ENCODE measurements at places on chromosomes 4 and X.

GRCh38 chrX:19920945-19921344 lies 33.5 kb upstream of the SH3KBP1 start:
- DNase-seq, result no peak

DNA sequence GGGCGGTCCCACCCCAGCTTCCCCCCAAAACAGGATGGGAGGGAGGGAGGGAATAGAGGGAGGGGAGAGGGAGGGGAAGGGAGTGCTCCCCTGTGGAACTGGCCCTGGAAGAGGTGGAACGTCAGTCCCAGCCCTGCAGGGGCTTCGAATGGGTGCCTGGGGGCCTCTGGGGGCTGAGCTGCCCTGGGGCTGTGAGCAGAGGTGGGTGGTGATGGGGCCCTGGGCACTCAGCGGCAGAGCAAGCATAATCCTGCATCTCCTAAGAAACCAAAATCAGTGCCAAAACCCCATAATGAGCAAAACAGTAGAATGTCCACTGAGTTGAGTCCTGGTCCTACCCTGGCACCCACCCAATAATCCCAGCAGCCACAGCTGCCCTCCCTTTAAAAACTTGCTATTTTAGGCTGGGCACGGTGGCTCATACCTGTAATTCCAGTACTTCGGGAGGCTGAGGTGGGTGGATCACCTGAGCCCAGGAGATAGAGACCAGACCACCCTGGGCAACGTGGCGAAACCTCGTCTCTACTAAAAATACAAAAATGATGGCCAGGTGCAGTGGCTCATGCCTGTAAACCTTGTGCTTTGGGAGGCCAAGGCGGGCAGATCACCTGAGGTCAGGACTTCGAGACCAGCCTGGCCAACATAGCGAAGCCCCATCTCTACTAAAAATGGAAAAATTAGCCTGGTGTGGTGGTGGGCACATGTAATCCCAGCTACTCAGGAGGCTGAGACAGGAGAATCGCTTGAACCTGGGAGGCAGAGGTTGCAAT lies 11.1 kb downstream of the DOK7 start:
- no peak for DNase-seq

GRCh38 chr4:139734201-139734874 lies 68.7 kb downstream of the MGST2 start:
- DNase-seq, result no peak

DNA sequence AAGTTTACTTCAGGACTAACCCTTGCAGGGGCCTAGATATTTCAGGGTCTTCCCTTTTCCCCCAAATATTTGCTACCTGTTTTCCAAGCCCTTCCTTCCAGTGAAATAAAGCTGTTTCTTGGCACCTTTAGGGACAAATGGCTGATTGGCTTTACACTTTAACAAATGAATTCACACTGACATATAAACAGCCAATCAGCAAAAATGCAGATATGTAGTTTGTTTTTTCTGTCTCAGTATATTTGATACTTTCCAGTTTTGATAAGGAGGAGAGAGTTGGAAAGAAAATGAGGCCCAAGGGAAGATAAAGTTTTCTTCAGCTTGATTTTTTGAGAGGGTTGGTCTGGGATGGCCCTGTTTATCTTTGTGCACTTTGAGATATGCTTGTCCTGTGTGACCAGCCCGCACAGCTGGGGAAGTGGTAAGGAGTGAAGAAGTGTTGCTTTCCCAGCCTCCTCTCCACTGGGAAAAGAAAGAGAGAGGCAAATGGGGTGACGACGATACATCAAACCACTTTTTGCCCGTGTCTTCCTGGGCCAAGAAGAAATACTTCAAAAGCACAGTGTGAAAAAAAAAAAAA lies 67.5 kb downstream of the MGST2 start:
- no peak for DNase-seq

DNA sequence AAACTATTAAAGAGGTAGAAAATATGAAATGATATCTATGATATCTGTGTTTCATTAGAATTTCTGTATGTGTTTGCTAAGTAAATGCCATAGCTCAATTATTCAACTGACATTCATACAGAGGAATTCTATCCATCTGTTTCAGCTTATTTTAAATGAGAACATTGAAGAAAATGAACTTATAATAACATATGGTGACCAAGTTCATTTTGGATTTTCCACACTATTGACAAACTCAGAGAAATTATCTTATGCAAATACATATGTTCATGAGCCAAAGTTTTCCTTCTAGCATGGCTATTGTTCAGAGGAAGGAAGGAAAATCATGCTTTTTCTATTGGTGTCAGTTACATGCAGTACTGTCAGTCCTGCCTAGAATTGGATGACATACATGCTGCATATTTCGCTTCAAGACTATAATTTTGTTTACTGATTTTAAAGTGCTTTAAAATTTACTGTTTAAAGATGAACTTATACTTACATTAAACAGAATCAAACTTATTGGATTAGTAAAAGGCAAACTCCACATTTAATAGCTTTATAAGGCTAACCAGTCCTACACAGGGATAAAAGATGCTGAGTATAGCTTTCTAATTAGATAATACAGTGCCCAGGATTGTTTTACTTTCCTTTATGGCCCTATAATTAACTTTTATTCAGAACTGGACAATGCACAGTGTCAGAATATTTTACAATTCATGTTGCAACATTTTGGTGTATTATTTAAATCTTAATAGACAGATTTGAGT lies 646.2 kb downstream of the TRAM1L1 start:
- no peak for DNase-seq

DNA sequence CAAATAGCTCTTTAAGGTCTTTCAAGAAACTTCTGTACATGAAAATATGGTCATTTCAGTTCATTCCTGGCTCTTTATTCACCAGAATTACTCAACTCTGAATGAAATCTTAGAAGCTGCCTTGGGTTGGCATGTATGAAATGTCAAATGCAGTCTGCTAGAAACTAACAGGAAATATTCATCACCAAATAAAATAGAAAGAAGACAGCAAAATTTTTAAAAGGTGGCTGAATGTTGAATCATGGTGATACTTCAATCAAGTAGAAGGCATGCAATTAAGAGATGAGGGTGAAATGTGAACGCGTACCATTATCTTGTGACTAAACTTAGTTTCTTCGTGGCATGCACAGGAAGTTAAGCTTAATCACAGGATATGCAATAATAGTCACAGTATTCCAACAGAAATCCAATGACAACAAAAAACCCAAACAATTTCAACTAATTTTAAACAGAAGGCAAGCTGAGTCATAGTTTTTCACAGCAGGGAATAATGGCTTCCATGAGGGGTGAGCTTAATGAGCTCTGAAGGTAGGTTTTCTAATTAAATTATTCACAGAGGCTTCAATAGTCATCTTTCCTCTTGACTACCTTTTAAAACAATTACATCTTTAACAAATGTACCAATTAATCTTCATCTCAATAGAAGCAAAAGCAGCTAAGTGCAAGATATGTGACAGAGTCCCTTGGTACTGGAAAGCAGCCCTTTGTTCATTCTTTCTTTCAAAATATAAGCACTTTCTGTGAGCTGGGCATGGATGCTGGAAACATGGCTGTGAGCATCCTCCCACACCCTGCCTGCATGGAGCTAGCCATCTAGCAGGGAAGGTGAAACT lies 44.5 kb downstream of the SCFD2 start:
- DNase-seq, result no peak

DNA sequence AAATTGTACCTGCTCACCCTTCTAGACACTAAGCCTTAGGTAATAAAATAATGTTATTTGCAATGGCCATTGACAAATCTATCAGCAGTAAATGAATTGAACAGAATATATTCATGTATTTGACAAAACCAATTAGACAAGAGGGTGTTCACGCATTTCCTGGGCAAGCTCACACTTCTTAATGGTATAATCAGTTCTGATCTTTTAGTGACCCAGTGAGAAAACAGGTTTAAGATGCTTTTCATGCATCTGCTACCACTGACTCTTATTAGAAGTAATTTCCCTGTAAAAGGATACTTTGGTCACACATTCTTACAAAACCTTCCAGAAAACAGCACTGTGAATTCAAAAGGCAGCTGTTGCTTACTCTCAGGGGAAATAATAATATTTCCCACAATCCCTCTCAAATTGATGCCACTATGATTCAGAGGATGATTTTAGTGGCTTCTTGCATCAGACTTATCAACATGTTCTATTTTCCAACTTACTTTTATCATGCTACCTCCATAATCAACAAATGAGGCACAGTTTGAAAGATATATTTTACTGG lies 313.9 kb upstream of the NWD2 start:
- no peak for DNase-seq

GRCh38 chrX:74450803-74451449 lies 29.6 kb downstream of the SLC16A2 start:
- DNase-seq, result no peak

- DNase-seq, result no peak
Observed at GRCh38 chrX:149760965-149761364, 12.9 kb upstream of the HSFX1 start.

DNA sequence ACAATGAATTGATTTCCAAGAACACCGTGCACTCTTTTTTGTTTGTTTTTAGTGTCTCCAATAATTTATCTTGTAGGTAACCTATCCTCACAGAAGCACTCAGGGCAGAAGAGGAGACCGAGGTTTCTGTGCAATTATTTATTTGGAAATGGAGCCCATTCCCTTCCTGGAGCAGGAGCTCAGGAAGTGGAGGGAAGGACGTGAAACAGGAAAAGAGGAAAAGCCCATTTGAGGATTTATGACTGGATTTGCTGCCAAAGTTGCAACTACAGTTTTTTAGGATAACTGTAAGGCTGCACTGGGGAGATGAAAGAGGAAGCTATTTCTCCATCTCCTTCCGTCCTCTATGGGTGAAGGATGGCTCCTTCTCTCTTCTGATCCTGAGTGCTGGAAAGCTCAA lies 31.7 kb upstream of the MXRA5 start:
- no peak for DNase-seq

DNA sequence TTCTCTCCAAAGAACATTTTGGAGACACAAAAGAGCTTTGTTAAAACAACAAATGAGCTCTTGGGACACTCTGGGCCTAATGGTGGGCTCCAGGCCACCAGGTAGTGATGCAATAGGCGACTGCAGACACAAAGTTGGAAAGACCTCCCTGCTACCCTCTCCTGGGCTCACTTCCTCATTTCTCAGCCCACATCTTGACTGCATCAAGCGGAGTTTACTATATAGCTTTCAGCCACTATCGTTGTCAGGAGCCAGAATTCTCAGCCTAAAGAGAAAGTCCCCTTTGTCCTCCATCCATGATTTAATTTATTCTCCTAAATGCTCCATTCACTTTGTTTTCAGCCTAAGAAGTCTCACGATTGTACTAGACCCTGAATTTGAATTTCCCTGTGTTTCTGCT lies 114.9 kb downstream of the EFHC2 start:
- DNase-seq, result no peak

GRCh38 chrX:13669246-13669737 lies 16.4 kb downstream of the TCEANC start:
- DNase-seq, result peak; percentile 61

GRCh38 chr4:84614891-84615290 lies 32.0 kb downstream of the CDS1 start:
- no peak for DNase-seq

GRCh38 chr4:94961420-94961819 lies 203.7 kb downstream of the BMPR1B start:
- DNase-seq, result no peak

Measured in mucosa of descending colon (tissue), 3 donors.